ENCODE measurements at places on chromosomes 5 and 9. TPM values are rescaled to one million over a fixed set of nuclear protein-coding genes. Genes with fewer than 3 reads are reported as not detected.

GDNF gene
- total RNA-seq = 0.05 TPM

EFNA5 gene
- total RNA-seq = 14.7 TPM

PCDHA13 gene
- total RNA-seq = 0.07 TPM

C9orf153 gene
- 0.25 TPM for total RNA-seq

ELP1 gene
- 23.4 TPM for total RNA-seq

TAS2R1 gene
- not detected for total RNA-seq

SPATA31E1 gene
- total RNA-seq = not detected

PRR16 gene
- not detected for total RNA-seq

CDH9 gene
- not detected for total RNA-seq

CREBRF gene
- total RNA-seq = 3.5 TPM

RABGAP1 gene
- total RNA-seq = 13.6 TPM

CKS2 gene
- 421 TPM for total RNA-seq

SHISAL2B gene
- not detected for total RNA-seq

SMIM23 gene
- total RNA-seq = not detected

CDKN2B-AS1 gene
- not detected for total RNA-seq
